ENCODE measurements at places on chromosomes 11 and 22. TPM values are rescaled to one million over a fixed set of nuclear protein-coding genes. Genes with fewer than 3 reads are reported as not detected.

DNA sequence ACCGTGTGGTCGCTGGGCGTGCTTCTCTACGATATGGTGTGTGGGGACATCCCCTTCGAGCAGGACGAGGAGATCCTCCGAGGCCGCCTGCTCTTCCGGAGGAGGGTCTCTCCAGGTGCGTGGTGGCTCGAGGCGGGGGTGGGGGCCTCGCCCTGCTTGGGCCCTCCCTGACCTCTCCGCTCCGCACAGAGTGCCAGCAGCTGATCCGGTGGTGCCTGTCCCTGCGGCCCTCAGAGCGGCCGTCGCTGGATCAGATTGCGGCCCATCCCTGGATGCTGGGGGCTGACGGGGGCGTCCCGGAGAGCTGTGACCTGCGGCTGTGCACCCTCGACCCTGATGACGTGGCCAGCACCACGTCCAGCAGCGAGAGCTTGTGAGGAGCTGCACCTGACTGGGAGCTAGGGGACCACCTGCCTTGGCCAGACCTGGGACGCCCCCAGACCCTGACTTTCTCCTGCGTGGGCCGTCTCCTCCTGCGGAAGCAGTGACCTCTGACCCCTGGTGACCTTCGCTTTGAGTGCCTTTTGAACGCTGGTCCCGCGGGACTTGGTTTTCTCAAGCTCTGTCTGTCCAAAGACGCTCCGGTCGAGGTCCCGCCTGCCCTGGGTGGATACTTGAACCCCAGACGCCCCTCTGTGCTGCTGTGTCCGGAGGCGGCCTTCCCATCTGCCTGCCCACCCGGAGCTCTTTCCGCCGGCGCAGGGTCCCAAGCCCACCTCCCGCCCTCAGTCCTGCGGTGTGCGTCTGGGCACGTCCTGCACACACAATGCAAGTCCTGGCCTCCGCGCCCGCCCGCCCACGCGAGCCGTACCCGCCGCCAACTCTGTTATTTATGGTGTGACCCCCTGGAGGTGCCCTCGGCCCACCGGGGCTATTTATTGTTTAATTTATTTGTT lies 2.4 kb downstream of the PIM3 start:
- DNase-seq = peak; percentile 82

- DNase-seq = peak; percentile 95
Measured at GRCh38 chr22:41998361-41999261, at the start of gene WBP2NL. WBP2NL (plus strand) TSS chr22:41998788; CDS start chr22:41998819, 31 bp downstream.

DNA sequence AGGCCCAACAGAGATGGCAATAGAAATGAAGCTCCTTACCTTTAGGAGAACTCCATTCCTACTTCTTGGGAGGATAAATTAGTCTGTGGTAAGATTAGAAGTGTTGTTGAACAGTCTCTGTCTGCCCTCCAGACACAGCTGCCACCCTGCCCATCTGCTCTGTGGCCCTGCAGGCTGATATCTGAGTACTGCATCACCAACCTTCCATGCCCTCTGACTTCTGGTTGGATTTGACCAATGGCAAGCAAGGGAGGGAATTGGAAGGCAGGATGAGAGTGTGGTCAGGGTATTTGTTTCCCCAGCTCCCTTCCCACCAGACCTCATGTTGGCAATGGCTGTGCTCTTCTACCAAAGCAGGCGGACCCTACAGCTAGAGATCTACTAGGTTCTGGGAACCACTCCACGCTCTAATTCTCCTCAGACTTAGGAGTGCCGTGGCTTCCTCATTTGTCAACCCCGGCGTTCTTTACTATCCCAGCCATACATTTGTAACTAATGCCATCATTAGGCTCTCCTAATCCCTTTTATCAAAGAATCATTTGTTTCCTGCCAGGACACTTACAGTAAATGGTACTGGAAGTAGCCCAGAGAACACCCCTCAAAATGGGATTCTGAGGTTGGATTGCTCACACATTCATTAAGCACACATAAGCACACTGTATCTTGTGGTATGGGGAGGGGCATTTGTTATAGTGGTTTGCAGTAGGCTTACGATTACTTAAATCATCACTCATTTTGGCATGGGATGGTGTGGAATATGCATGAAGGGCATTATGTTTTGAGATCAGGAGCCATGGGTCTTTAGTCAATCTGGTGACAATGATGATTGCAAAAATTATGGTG lies 35.4 kb upstream of the CD44 start:
- DNase-seq = no peak

GRCh38 chr11:1470681-1471611 lies 15.6 kb downstream of the MOB2 start:
- peak; percentile 58 for DNase-seq

- no peak for DNase-seq
Measured at GRCh38 chr22:28139516-28139915, 220.5 kb upstream of the PITPNB start.

- no peak for DNase-seq
Measured at GRCh38 chr11:34826384-34826726, 89.8 kb downstream of the APIP start.

- DNase-seq = no peak
Measured at GRCh38 chr22:17941471-17942406, 82.6 kb downstream of the MICAL3 start.

DNA sequence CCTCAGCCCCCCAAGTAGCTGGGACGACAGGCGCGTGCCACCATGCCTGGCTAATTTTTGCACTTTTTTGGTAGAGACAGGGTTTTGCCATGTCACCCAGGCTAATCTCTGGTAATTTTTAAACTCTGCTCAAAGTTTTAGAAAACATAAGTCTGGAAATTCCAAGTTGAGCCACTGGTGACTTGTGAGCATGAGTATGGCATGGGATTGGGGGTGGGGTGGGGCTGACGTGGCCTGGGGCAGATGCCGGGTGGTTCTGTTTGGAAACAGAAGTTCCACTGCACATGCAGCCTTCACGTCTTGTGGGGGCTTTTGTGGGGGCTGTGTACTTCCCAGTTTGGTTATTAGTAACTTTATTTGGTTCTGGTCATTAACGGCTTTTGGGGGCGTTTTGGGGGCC lies 67.3 kb downstream of the PTPRJ start:
- DNase-seq = peak; percentile 69

TSKU gene
- total RNA-seq = 77.6 TPM
